Bronchial epithelial cell (primary cell): ENCODE measurements at places on chromosomes 2 and 18.

DNA sequence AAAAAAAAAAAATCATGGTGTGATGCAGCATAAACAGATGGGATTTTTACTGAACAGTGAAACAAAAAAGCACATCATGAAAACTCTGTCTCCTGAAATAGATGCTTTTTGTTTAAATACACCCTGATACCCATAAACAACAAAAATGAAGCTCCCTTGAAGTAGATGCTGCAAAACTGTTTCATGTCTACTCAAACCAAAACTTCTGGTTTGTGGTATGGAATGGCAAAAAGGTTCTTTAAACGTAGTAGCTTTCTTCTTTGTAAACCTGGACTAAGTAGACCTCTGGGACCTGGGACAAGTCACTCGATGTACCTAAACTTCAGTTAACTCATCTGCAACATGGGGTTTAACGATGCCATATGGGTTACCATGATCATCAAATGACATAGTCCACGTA is 64.4 kb upstream of the RAPH1 start:
- DNase-seq: no peak

DNA sequence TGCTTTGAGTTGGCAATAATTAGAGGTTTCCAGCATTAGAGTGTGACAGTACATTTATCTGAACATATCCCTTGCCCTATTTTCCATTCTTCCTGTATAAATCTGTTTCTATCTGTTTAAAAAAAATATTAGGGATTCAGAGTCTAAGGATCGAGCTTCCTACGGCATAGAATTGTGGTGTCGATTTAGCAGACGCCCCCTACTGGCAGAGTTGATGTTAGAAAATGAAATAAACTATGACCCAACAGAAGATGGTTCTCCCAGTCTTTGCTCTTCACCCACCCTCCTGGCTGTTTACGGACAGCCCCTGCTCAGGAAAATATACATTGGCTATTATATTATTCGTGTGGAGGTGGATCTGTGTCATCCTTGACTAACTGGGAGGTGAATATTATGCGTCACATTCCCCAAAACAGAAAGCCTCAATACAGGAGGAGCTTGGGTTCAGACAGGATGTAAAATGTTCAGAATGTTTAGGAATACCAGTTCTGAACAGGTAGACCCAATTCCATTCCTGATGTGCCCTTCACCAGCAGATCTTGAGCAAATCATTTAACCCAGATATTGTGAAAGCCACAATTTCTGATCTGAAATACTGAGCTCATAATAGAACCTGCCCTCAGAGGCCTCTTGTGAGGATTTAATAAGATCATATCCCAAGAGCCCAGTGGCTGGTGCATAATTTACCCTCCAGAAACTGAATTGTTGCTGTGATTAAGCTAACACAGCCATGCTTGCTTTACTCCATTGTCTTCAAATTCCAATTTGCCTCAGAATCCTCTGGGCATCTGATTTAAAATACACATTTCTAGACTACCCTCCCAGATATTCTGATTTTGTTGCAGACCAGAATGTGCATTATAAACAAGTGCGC is 10.8 kb upstream of the ERMN start:
- DNase-seq: peak; percentile 22

DNA sequence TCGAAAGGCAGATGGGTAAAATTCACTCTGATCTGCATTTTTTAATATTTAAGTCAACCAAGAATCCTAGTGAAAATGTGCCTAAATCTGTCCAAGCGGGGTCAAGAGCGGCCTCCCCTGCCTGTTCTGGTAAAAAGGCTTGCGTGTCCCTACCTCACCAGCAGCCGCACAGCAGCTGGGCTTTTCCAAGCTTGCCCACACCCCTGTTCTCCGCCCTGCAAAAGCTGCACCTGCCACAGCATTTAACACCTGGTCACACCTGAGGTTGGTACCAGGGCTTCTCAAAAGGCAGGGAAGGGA is 25.8 kb upstream of the TMEM182 start:
- no peak for DNase-seq

GRCh38 chr2:38380397-38381130 is 3.5 kb upstream of the ATL2 start:
- no peak for DNase-seq

GRCh38 chr2:193272011-193272410 is 1077.3 kb upstream of the TMEFF2 start:
- no peak for DNase-seq

DNA sequence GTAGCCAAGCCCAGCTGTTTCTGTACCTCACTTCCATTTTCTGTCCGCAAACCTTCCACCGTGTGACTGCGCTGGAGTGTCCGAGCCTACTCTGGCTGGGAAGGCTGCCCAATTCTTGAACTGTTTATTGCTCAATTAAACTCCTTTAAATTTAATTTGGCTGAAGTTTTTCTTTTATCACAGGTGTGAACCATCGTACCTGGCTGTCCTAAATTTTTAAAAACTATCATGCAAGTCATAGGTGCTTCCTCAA is 6.2 kb upstream of the RNU2-63P start:
- DNase-seq: no peak

DNA sequence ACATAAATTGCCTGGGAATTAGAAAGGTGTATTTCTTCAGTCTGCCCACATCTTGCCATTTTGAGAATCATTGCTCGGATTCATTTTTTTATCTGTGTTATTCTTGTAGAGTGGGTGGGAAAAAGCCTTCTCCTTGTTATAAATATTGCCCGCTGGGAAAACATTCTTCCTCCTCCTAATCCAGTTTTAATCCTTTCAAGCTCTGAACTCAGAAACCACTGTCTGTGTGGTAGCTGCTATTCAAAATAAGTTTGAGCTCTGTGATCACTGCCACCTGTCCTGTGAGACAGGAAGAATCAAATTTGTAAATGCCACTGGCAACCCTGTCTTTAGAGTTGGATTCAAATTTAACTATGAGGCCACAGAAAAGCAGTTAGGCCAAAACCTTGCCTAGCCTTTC is 1875.2 kb upstream of the PIK3C3 start:
- no peak for DNase-seq
